ENCODE measurements at places on chromosomes 1 and 21.

DNA sequence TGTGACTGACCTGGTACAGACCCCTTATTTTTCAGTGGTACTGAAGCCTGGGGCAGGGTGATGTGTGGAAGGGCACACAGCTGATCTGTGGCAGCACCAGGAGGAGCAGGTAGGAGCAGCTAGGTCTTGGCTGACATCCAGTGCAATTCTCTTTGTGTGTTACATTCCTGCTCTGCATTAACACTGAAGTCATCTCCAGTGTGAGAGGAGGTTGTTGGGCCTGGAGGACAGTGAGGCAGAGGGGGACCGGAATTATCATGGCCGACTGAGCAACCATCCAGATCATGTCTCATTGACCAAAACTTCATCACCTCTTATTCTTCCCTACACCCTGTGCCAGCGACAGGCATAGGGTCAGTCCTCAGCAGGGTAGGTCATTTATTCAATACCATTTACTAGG lies 1.5 kb downstream of the SLAMF8 start:
- no peaks in the 10 kb centered on the region for H3K36me3 ChIP-seq
- H3K4me3 ChIP-seq, result no peak overlapping the region
- peaks cover 4% of the 10 kb centered on the region for H3K27me3 ChIP-seq
- H3K4me1 ChIP-seq, result peaks cover 74% of the 10 kb centered on the region
- no peak for DNase-seq
- no peak overlapping the region for H3K27ac ChIP-seq

GRCh38 chr1:228770779-228771223 lies 35.5 kb downstream of the RHOU start:
- DNase-seq, result no peak
- 0 out of 2 replicates have a peak, but pooled peaks cover 6% of the 10 kb centered on the region for H3K36me3 ChIP-seq
- H3K4me3 ChIP-seq, result no peak overlapping the region
- H3K27me3 ChIP-seq, result peaks cover 3% of the 10 kb centered on the region

DNA sequence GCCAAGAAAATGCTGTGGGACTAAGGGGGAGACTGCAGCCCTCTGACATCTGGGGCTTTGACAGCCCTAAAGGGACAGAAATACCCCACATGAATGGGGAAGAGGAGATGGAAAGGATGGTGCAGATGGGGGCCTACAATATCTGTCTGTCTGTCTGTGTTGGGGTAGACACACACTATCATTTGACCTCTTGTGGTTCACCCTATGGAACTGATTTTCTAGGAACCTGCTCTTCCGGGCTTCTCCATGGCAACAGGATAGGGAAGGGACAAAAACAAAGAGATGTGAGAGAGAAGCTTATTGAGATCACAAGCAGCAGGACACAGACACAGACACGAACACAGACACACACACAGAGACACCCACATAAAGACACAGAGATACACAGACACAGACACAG lies 17.1 kb downstream of the KIF21B start:
- no peaks in the 10 kb centered on the region for H3K36me3 ChIP-seq
- H3K4me1 ChIP-seq, result no peaks in the 10 kb centered on the region
- peaks cover 22% of the 10 kb centered on the region for H3K27me3 ChIP-seq
- no peak overlapping the region for H3K4me3 ChIP-seq
- DNase-seq, result no peak

DNA sequence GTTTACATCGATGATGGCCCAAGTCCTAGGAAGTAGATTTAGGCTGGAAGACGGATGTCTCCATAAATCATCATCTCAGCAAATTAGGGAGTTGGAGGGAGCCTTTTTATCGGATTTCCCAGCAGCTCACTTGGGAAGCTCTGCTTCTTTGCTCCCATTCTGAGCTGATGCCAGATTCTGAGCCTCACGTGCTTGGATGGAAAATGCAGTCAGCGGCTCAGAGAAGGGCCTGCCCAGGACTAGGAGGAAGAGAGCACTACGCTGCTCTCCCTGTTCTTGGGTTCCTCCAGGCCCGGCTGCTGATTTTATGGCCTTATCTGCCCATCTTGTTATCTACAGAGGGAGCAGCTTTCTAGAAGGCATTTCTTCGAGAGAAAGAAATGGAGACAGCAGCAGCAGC lies 42.0 kb downstream of the UBIAD1 start:
- no peaks in the 10 kb centered on the region for H3K4me1 ChIP-seq
- peaks cover 37% of the 10 kb centered on the region for H3K27me3 ChIP-seq
- no peaks in the 10 kb centered on the region for H3K36me3 ChIP-seq

DNA sequence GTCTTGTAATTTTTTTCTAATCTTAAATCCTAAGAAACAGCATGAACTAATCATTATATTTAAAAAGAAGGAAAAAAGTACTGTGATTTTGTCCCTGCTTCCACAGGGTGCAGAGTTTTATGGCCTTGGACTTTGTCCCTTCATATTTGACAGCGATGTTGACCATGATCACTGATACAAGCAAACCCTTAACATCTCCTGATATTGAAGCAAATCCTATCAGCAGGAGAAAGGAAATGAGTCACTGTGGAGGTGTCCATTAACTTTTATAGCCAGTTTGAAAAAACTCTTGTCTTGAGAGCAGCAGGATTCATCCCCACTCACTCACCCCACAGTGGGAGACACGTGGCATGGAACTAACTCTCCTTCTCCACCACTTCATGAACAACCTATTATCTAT lies 5.1 kb upstream of the REG4 start:
- no peak overlapping the region for H3K27ac ChIP-seq
- no peak overlapping the region for H3K4me3 ChIP-seq
- DNase-seq, result peak; percentile 44
- peaks cover 25% of the 10 kb centered on the region for H3K27me3 ChIP-seq
- no peaks in the 10 kb centered on the region for H3K36me3 ChIP-seq

DNA sequence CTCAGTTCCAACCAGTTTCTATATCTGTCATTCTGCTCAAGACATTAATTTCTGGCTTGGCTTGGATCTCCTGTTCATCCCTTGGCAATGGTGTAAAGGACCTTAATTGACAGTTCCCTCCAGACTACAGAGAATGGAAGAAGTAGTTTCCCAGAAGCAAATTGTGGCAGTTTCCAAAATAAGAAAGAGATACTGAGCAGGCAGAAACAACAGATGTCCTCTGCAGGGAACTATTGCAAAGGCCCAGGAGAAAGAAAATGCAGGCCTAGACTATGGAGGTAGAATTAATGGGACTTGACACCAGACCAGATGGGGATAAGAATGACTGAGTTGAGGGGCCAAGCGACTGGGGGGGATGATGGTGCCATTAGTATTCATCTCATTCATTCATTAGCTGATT lies 6.1 kb upstream of the AK2 start:
- peaks cover 4% of the 10 kb centered on the region for H3K27me3 ChIP-seq
- no peak for DNase-seq
- H3K4me3 ChIP-seq, result no peak overlapping the region
- no peak overlapping the region for H3K27ac ChIP-seq

DNA sequence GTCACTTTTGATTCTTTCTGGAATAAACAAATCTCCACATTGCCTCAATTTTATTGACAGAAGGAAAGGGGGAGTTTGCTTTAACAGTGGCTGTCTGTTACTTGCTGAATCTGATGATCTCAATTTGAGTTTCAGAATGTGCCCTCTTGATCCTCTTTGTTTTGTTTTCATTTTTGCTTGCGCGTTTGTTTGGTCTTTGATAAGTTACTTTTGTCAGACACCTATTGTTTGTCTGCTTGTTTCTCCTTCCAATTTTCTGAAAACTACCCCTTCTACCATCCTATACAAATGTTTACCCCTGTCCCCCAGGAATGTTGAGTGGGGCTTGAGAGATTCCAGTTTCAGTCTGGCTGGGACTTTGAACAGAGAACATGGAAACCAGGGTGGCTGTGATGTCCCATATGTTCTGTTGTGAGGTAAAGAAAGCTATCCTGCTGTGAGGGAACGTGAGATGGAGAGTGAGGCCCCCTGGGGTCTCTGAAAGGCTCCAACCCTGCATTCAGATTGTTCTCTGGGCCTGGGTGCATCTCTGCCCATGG lies 11.8 kb upstream of the XCL2 start:
- DNase-seq, result no peak
- no peak overlapping the region for H3K27ac ChIP-seq
- no peaks in the 10 kb centered on the region for H3K36me3 ChIP-seq
- H3K4me3 ChIP-seq, result no peak overlapping the region

GRCh38 chr21:14814991-14815390 lies 249.8 kb downstream of the NRIP1 start:
- no peaks in the 10 kb centered on the region for H3K36me3 ChIP-seq
- H3K4me1 ChIP-seq, result peaks cover 2% of the 10 kb centered on the region
- no peaks in the 10 kb centered on the region for H3K27me3 ChIP-seq
- no peak overlapping the region for H3K4me3 ChIP-seq
- H3K27ac ChIP-seq, result no peak overlapping the region

- peaks cover 2% of the 10 kb centered on the region for H3K27me3 ChIP-seq
- no peaks in the 10 kb centered on the region for H3K4me1 ChIP-seq
- H3K27ac ChIP-seq, result no peak overlapping the region
- no peak overlapping the region for H3K4me3 ChIP-seq
Measured at GRCh38 chr1:157596384-157596783, 1.5 kb downstream of the FCRL4 start.

DNA sequence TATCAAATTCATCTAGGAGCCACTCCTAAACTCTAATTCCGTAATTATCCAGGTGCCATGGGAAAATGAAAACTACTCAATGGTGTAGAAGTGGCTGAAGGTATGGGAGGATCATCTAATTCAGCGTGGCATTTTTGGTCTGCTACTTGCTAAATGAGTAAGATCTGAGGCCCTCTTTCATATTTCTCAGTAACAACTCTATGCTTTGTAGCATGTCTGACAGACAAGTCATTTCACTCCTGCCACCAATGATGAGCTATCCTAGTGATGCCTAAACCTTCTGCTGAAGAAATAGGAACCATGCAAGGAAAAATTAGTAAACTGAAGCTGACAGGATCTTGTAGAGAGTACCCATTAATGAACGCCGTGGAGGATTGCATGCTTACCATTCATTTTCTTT lies 145.3 kb downstream of the NTNG1 start:
- no peak overlapping the region for H3K27ac ChIP-seq
- no peak for DNase-seq
- H3K27me3 ChIP-seq, result no peaks in the 10 kb centered on the region
- no peaks in the 10 kb centered on the region for H3K4me1 ChIP-seq
- no peak overlapping the region for H3K4me3 ChIP-seq
- no peaks in the 10 kb centered on the region for H3K36me3 ChIP-seq

GRCh38 chr1:228417061-228417460 lies 400 bp upstream of the TRIM17 start:
- H3K27ac ChIP-seq, result no peak overlapping the region
- no peak overlapping the region for H3K4me3 ChIP-seq
- DNase-seq, result no peak
- H3K27me3 ChIP-seq, result peaks cover 10% of the 10 kb centered on the region
- H3K36me3 ChIP-seq, result peaks cover 10% of the 10 kb centered on the region

- H3K36me3 ChIP-seq, result peaks cover 12% of the 10 kb centered on the region
- no peak for DNase-seq
- H3K4me1 ChIP-seq, result peaks cover 2% of the 10 kb centered on the region
- no peak overlapping the region for H3K4me3 ChIP-seq
- H3K27me3 ChIP-seq, result peaks cover 13% of the 10 kb centered on the region
Measured at GRCh38 chr1:227939791-227940771, 7.7 kb downstream of the WNT9A start.

DNA sequence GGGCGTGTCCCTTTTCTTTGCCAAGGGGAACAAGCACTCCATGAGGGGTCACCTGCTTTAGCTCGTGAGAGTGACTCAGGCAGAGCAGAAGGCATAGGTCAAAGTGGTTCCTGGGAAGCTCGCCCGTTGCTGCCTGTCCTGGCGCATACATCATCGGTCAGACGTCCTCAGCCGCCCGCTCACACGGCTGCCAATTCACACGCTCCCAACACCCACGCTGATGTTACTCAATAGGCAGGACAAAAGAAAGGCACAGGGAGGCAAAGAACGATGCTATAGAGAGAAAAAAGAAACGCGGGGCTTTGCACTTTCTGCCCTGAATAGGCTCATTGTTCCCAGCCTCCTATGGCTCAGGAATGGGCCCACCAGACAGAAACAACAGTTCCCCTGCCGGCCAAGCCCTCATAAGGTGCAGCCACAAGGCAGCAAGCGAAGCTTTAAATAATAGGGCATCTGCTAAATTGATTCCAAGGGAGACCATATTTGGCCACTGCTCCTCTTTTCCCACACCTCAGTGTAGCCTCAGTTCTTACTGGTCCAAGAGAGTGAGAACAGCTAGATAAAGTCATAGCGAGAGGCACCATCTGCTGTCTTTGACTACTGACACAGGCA lies 38.7 kb downstream of the VTCN1 start:
- H3K4me1 ChIP-seq, result peaks cover 18% of the 10 kb centered on the region
- no peaks in the 10 kb centered on the region for H3K36me3 ChIP-seq
- no peak overlapping the region for H3K27ac ChIP-seq
- no peak for DNase-seq
- no peak overlapping the region for H3K4me3 ChIP-seq

DNA sequence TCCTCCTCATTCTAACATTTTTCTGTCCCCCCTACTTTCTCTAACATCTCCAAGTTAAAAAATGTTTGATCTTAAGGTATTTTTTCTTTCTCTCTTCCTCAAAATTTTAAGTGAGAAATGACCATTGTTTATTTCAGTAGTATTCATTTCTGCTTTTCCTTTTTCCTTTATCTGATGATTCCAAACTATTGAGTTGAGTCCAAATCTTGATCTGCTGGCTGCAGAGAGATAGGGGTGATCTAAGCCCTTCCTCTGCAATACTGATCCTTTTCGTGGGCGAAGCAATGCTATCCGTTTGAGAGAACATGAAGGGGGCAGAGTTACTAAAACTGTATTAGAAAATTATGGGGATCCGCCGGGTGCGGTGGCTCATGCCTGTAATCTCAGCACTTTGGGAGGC lies 516 bp upstream of the NMNAT2 start:
- peaks cover 5% of the 10 kb centered on the region for H3K36me3 ChIP-seq
- peaks cover 16% of the 10 kb centered on the region for H3K4me1 ChIP-seq
- H3K27ac ChIP-seq, result no peak overlapping the region
- peak overlapping the region; percentile 85 for H3K4me3 ChIP-seq
- H3K27me3 ChIP-seq, result peaks cover 39% of the 10 kb centered on the region

DNA sequence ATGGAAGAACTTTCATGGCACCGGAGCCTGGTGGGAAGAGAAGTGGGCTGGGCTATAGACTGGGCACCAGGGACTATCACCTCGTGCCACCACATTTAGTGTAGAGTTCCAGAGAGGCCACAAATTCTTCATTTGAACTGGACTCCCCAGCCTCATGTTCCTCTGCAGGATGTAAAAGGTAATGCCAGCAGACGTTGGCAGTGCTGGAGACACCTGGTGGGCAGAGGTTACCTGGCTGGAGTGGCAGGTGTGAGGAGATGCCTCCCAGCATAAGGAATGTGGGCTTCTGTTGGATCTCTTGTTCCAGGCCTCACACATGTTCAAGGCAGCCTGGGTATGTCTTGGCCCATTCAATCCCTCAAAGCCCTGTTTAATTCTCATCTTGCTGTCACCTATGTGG lies 35.2 kb downstream of the TEX35 start:
- H3K4me1 ChIP-seq, result peaks cover 35% of the 10 kb centered on the region
- H3K27me3 ChIP-seq, result no peaks in the 10 kb centered on the region
- H3K27ac ChIP-seq, result no peak overlapping the region
- DNase-seq, result no peak
- H3K36me3 ChIP-seq, result peaks cover 59% of the 10 kb centered on the region
